Muscle of back (tissue), 13 donors: ENCODE measurements at places on chromosomes 2 and 18.
A peak's percentile ranks its signal among the peaks of the same experiment; 100 is the strongest.

DNA sequence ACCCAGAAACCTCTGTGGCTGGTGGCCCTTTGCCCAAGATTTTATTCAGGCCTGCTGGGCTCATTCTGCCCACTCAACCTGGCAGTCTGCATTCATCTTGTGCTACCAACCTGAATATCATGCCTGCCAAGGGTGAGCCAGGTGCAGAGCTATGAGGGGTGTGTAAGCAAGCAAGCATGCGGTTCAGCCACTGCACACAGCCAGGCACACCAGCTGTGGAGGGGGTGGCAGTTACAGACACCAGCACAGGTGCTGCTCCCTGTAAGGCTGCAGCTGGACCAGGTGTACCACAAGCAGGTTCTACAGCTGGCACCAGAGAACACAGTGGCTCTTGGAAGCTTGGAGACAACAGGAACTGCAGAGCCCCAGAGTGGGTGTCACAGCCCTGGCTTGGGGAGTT lies 633.2 kb downstream of the FBXO15 start:
- DNase-seq, result no peak

DNA sequence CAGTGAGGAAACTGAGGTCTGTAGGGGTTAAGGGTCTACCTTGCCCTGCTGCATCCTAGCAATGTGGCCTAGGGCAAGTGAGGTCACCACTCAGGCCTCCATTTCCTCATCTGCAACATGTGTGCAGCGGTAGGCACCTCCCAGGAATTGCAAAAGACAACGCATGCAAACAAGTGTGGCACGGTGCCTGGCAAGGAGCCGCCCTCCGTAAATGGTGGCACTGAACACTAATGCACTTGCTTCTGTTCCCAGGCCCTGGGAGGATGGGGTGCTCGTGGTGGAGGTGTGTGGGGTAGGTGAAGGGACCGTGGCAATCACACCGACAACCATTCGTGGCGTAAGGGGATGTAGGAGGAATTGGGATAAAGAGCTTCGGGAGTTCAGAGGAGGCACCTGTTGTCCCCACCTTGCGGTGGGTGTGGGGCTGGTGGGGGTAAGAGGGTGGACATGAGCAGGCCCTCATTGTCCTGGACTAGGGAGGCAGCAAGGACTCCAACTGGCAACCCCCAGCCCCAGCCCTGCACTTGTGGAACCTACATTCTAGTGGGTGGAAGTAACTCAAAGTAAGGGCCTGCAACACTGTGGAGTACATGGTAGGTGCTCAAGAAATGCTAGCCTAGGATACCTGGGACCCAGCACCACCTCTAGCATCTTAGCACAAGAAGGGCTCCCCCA lies 26.0 kb downstream of the ATOH8 start:
- no peak for DNase-seq

GRCh38 chr2:231525248-231526163 lies 4.7 kb downstream of the NMUR1 start:
- DNase-seq, result no peak

DNA sequence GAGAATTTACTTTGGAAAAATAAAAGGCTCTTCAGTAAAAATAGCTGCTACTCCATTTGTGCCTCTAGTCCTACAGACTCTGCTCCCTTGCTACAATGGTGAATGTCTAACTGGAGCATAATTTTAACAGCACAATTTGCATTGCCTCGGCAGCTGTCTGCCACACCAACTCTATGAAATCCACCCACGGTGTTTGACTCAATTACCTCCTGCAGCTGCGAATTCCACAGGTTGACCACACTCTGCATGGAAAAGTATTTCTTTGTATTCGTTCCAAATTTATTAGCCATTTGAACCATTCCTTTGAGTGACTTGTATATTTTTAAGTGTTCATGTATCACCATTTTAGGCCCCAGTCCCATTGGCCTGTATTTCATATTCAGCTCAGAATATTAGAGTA lies 182.1 kb upstream of the CCDC68 start:
- DNase-seq, result no peak

- no peak for DNase-seq
Measured at GRCh38 chr2:31365834-31366505, 48.6 kb downstream of the XDH start.

- DNase-seq, result no peak
Measured at GRCh38 chr2:84115173-84115857, 343.8 kb downstream of the SUCLG1 start.

- DNase-seq, result no peak
Measured at GRCh38 chr2:61634512-61634911, 96.4 kb upstream of the XPO1 start.

- peak; percentile 73 for DNase-seq
Measured at GRCh38 chr2:45651415-45652089, at the start of gene PRKCE. Gene PRKCE (plus strand): TSS chr2:45651675.

- DNase-seq, result no peak
Measured at GRCh38 chr2:42298996-42299754, 61.8 kb downstream of the COX7A2L start.

DNA sequence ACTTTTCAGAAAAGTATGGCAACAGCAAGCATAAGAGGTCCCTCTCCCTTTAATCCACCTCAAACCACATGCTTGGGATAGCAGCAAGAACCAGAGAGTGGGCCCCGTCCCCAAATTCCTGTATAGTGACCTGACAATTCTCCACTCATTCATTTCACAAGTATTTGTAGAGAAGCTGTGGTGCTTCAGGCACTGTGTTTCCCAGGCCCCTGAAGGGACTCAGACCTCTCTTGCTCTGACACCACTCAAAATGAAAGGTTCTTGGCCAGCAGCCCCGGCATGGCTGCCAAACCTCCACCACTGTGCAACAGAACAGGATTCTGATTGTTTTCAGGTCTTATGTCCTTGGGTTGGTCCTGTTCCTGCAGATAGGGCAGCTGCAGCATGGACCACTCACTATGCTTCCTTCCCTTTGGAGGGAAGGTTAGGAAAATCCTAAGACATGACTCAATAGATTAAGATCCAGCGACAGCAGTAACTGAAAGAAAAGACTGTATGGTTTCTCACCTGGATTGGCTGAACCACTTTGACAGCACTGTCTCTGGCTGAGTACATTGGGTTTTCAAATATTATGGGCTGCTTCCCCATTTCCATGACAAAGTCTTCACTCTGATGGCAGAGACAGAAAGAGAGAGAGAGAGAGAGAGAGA lies 67.6 kb downstream of the DHRS9 start:
- no peak for DNase-seq

DNA sequence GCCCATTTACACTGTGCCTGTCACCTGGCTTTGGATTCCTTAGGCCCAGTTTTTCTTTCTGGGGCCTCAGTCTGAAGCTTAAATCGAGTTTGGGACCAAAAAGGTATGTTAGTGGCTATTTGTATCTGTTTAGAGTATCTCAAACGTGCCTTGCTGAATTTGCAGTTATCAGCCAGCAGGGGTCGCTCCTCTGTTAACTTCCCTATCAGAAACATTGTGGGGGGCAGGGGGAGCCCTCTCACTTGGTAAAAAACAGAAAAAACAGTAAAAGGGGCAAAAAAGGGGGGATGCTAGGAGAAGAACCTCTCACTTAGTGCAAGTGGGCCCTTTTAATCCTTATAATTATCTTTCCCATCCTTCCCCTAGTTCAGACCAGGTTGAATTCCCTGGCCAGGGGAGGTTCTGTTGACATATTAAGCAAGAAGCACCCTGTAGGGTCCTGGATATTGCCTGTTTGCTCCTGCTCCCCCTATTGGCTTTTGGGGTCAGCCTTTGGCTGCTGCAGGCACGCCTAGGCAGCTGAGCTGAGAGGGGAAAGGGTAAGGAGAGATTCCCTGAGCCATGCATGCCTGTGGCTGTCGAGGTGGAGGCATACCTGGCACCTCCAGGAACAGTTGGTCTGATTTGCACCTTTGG lies 8.8 kb upstream of the IFIH1 start:
- no peak for DNase-seq

GRCh38 chr18:39627936-39628335 lies 2062.3 kb upstream of the CELF4 start:
- DNase-seq, result no peak

DNA sequence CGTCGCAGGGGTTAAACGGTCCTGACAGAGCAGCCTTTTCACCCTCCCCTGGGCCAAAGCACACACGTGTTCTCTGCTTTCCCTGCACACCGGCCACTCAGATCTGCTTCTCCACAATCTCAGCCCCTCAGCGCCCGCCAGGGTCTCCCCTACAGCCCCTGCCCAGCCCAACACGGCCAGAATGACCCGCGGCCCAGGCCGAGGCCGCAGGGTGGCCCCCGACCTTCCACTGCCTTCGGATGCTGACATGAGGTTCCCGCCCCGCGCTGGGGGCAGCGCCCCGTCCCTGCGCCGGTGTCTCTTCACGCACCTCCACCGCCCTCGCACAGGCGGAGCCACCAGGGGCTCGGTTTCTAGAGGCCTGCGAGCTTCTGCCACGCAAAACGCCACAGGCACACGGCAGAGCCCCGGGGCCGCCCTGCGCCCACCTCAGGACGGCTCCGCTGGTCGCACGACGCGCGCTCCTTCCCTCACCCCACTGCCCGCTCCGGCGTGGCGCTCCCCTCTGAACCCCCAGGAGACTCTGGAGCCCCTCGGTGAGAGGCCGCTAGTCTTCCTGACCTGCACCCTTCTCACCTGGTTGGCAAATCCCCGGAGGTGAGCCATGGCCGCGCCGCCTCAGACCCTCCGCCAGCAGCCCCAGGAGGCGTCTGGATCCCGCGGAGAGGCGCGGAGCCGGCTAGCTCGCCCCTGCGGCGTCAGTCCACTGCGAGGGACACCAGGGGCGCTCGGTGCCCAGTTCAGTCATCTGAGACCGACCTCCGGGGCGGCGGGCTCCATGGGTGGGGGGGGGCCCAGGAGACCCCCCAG lies 749 bp downstream of the STK25 start:
- peak; percentile 67 for DNase-seq

DNA sequence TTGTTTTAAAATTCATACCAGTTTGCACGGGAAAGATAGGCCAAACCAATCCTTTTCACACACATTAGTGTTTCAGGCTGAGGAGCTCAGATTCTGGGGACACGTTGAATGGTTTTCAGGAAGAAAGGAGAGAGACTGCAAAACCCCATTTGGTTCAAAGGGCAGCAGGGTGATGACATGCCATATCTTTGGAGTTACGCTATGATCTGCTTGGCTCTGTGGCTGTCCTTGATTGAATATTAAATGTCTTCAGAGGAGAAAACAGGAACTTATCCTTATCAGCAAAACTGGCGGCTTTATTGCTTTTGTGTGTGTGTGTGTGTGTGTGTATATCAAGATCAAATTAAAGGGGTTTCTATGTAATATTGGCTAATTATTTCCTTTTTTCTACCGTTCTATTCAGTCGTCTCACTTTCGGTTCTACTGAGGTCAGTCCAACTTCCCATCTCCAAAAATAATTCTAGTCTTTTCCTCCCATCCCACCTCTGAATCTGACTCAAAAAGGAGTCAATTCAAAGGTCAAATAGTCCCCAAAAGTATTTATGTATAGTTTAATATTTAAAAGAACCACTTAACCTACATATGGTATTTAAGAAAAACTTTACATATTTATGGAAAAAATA lies 292.9 kb upstream of the CCDC68 start:
- peak; percentile 67 for DNase-seq

DNA sequence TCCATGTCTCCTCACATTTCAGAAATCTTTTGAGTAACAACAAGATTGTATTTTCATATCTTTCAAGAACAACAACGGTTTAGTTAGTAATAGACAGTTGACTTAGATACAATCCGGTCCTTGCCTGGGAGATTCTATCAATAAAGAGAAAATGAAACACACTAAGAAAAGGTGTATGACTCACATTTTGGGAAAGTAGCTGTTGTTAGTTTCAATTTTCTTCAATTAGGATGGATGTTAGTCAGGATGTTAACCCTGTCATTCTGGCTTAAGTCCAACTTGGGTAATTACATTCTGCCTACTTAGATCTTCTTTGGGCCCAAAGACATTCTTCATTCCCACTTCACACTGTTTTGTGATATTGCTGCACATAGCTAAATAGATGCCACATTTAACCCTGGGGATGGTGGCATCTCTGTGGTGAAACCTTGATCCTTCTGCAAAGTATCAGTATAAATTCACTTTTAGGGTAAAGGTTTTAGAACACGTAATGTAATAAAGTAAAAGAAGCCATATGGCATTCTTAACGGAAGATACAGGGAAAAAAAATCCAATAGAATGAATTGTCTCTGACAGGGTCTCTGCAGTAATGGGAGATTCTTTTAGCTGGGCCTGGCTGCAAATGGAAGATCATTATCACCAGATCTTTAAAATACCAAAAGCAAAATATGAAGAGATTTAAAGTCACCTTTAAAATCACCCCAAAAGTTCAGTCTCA lies 365.5 kb downstream of the FIGN start:
- no peak for DNase-seq

DNA sequence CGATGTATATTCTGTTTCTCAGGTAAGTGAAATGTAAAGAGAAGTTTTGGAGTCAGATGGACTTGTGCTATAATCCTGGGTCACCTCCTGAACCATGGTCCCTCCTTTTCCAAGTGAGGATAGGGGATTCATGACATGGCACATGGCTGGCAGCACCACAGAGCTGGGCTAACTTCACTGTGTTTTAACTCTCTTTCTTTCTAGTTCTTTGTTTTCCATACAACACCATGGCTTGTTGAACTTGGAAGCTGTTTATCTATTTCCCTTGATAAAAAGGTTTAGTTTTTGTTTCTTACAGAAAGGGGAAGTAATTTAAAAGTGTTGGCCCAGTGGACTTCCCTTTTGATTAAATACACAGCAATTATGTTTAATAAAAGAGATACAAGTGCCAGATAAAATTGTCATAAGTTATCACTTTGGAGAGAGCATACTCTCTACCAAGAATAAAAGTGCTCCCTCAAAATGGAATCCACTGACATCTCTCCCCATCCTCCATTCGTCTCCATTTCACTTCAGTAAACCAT lies 90.4 kb downstream of the PLCL1 start:
- no peak for DNase-seq

DNA sequence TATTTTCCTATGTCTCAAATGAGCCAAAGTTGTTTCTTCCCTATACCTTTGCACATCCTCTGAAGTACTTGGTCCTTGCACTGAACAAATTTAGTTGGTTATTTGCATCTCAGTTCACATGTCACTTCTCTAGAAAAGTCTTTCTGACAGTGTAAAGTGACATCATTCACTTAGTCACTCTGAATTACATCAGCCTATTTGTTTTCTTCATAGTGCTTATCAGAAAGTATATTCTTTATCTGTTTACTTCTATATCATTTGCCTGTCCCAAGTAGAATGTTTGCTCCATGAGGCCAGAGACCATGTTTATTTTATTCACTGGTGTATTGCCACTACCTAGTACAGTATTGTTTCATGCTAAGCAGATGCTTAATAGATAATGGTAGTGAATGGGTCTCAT lies 173.7 kb downstream of the HNMT start:
- no peak for DNase-seq

DNA sequence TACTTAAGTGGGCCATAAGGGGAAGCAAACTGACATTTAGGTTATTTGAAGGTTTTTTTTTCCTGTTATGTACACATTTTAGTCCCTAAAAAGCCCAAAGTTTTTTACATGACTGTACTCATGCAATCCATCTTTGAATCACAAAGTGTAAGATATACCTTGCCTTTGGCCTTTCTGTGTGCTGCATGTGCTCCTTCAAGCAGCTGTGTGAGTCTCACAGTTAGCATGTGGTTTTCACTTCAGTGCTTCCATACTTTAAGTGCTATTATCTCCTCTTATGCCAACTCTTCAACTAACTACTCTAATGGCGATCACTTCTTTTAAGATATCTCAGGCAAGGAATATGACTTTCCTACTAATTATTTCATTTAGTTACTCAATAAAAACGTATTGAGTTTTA lies 597.1 kb upstream of the ACVR2A start:
- no peak for DNase-seq
